Activated CD8-positive, alpha-beta T cell treated with anti-CD3 and anti-CD28 coated beads for 36 hours (primary cell): ENCODE measurements at places on chromosomes 6 and 20. TPM values are rescaled to one million over a fixed set of nuclear protein-coding genes. Genes with fewer than 3 reads are reported as not detected.

- no peak for DNase-seq
Observed at GRCh38 chr6:74161380-74161779, 465.4 kb downstream of the CD109 start.

DNA sequence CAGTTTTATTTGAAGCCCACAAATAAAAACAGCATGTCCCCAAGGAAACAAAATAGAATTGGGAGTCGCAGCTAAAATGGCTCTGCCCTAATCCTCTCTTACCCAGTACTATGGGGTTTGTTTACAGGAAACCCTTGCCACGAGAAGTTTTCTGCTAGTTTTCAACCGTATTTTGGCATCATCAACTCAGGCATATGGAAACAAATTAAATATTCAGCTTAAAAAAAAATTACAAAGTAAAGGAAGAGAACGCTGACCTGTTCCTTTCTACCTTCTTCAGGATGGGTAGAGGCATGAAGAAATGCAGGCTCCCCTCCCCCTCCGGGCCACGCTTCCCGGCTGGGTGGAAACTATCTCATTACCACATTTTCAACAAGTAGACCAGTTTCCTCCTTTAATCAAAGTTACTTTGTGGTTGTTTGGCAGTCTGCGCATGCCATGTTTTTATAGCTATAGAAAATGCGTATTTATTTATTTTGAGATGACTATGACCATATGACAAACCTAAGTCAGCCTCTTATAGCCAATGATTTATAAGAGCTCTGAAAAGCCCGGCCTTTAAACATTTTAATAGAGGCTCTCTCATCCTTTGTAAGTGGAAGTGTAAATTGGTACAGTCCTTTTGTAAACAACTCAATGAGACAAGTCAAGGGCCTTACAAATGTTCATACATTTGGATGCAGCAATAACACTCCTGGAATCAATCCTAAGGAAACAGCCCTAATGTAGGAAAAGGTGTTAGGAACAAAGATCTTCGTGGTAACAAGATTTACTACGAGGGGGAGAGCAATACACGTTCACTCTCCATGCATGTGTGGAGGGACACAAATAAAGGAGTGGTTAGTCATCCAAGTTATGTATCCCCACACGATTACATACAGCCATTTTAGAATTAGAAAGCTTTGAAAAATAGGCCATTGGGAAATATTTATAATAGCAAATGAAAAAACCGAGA lies 16.1 kb upstream of the ZNF217 start:
- DNase-seq = peak; percentile 90

DNA sequence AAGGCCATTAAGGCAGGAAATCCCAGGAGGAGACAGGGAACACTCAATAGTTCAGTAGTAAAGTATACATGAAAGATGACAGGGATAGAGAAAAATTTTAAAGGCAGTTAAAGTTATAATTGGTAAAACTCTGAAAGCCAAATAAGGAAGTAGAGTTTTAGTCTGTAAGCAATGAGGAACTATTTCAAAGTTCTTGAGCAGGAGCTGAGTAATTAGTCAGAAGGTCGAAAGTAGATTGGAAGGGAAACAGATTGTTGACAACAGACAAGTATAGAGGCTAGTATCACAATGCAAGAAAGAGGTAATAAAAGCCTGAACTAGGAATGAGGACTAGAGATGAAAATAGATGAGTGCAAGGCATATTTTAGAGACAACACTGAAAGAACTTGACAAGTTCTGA lies 150.3 kb downstream of the CDK19 start:
- no peak for DNase-seq

DNA sequence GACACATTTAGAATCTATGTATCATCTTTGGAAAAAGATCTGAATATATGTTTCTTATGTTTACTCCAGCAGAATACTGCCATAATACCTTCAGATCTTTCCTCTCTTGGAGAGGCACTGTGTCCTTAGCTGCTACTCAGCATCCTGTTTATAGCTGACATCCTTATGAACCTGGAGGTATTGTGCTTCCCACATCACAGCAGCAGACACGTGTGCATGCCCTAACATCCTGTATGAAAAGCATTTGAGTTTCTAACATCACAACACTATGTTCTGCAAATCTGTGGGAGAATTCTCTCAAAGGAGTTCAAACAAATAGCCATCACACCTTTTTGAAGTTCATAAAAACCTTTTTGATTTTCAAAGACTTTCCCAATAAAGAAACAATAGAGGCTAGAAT lies 216.0 kb downstream of the GJA1 start:
- peak; percentile 8 for DNase-seq

DNA sequence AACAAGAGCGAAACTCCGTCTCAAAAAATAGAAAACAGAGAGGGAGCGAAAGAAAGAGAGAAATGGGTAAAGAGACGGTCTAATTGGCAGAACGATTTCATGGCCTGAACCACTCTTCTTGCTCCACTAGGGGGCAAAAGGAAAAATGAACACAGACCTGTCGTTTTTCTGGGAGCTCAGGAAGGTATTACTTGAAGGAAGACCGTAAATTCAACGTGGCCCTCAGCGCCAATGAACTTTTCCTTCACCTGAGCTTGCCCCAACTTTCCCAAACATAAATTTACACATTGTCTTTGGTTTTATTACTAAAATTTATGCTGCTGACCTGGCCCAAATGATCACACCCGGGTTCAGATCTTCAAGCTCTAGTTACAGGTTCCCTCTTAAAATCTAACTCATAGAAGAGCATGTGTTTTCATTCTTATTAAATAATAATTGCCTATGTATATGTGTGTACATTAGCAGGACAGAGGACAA lies 67.3 kb downstream of the ATP9A start:
- DNase-seq = peak; percentile 4

- DNase-seq = no peak
Observed at GRCh38 chr6:143294265-143294860, 156.1 kb downstream of the ADAT2 start.

The TINAG gene
- total RNA-seq = not detected

DNA sequence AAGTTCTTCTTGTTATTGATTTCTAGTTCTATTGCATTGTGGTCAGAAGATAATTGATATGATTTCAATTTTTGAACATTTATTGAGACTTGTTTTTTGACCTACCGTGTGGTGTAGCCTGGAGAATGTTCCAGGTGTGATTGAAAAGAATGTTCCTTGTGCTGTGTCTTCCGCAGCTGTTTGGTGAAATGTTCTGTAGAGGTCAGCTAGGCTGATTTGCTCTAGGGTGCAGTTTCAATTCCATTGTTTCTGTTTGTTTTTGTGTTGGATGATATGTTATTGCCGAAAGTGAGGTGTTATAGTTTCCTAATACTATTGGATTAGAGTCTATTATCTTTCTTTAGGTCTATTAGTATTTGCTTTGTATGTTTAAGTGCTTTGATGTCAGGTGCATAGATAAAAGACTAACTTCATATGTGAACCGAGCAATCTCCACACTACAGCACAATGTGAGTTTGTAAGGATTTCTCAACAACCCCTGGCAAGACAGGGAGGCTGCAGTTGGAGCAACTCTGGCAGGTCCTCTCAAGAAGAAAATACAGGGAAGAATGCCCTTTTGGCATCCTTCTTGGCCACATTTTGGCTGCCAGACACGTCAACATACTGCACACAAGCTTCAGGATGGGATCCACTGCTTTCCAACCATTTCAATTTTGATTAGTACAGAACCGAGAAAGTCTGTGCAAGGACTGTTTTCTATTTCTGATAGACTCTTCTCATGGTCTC lies 320.7 kb downstream of the RNF144B start:
- no peak for DNase-seq

- DNase-seq = no peak
Observed at GRCh38 chr20:16209951-16210361, 363.3 kb downstream of the KIF16B start.

- DNase-seq = peak; percentile 86
Observed at GRCh38 chr20:44979090-44979621, 12.8 kb downstream of the STK4 start.

DNA sequence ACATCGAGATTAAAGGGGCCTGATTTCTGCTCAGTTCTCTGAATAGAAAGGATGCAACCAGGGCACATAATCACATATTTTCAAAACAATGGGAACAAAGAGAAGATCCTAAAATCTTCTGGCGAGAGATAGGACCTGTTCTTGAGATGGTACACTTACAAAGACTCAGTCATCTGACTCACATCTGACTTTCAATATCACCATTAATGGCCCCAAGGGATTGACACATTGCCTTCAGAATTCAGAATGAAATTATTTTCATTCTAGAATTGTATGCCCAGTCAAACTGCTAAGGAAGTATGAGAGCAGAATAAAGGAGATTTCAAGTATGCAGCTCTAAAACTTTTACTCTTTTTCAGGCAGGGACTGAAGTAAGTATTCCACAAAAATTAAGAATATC lies 240.7 kb upstream of the POU3F2 start:
- DNase-seq = no peak

DNA sequence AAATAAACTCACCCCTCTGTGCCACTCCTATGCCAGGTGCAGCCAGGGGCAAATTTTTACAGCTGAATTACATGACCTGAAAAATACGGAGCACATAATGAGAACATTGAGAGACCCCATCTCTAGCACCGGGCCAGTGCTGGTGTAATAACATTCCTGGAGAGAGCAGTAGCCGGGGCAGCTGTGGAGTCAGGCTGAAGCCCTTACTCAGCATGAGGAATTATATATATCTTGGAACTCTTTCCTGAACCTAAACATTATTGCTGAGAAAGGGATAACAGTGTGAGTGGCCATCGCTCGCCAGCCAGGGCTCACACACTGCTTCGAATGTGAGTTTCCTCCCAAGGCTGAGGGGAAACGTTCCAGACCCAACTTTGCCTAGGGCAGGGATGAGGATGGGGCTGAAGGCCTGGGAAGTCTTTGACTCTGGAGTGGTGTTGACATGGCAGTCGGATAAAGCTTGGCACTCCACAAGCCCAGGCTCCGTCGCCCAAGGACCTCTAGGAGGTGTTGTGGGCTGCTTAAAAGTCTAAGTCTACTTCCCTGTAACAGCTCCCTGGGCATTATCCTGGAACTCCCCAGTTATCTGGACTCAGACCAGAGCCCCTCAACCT lies 269.8 kb downstream of the CDC5L start:
- no peak for DNase-seq

DNA sequence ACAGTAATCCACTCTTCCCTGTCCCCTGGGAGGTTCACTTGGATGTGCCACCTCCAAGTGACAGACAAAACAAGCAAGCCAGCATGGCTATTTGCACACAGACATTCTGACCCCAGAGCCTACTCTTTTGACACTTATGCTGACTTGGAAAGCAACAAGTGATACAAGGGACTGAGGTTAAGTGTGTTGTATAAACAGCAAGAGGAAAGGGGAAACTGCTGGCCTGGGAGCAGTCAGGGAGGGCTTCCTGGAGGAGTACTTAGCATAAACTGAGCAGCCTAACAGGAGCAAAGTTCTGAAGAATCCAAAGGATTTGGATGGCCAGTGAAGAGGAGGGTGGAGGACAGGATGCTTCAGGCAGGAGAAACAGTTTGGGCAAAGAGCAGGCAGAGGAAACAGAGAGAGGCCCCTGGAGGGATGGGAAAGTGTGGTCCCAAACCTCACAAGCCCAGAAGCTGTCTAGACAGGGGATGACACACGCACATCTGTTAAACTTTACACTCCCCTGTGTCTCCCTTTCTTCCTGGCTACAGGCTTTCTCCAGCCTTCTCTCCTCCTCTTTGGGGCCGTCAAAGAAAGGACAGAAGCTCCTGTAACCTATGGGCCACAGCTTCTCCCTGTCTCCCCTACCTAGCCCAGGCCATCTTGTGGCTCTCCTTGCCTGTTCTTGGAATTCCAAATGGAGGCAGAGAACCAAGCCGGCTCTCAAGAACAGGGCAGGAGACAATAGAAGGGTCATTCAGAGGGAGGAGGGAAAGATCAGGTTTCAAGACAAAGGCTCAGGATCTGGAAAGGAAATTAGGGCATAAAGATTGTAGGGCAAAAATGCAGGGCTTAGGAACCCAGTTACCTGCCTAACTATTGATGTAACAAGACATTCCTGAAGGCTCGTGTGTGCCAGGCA lies 19.3 kb downstream of the SULF2 start:
- no peak for DNase-seq

DNA sequence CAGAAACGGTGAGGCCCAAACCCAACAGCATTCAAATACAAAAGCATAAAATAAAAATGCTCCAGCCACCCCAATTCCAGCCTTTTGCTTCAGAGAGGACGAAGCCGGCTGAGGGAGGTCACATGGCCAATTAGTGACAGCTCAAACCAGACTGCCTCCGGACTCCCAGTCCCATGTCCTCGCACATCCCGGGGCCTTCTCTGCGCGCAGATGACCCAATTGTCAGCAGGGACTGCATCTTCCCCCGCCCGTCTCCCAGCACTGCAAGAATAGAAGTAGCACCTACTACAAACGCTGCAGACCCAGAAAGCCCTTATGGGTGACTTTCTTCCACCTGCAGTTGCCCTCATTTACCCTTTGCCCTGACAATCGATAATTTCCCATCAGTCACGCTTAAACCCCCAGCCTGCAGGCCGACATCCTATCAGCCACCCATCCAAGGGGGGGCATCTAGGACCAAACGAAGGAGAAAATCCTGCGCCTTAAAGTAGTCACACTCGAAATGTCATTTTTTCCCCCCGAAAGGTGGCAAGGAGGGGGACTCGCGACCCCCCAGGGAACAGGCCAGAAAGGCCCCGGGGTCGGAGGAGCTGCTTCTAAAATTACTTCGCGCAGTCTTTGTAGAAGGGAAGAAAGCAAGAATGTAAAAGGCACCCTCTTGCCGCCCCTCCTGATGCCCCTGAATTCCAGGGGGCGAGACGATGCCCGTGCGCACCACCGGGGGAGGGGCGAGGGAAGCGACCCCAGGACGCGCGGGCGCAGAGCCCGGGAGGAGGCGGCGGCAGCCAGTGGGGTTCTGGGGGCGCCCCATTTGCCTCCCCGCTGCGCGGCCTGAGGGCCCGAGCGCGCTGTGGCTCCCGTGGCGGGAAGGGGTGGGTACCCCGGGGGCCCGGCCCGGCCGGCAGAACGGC lies 792 bp downstream of the SLC23A2 start:
- peak; percentile 32 for DNase-seq
